Foreskin keratinocyte (primary cell): ENCODE measurements at places on chromosomes 2 and 18. TPM values are rescaled to one million over a fixed set of nuclear protein-coding genes. Genes with fewer than 3 reads are reported as not detected.

GRCh38 chr2:88538362-88538917, 85.9 kb upstream of the FOXI3 start:
- DNase-seq: no peak

DNA sequence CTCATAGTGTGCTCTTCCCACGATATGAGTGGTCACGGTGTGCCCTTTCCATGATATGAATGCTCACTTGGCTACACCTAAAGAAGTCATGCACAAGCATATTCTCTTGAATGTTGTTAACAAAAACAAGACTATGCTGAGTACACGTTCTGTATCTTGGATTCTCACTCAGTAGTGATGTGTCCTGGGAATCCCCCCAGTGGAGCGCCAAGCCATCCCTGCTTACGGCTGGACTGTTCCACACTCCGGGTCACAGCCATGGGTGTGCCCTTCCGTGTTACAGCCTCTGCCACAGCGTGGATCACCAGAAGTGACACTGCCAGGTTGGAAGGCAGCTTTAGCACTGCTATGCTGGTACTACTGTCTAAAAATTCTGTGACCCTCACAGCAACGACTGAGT, 59.1 kb downstream of the TPO start:
- DNase-seq: no peak

GRCh38 chr2:172927641-172928357, 147.8 kb upstream of the MAP3K20 start:
- no peak for DNase-seq

GRCh38 chr2:173353556-173353955, 1.1 kb upstream of the CDCA7 start:
- no peak for DNase-seq

- peak; percentile 77 for DNase-seq
Observed at GRCh38 chr18:26549263-26550094, 1.1 kb upstream of the KCTD1 start.

DNA sequence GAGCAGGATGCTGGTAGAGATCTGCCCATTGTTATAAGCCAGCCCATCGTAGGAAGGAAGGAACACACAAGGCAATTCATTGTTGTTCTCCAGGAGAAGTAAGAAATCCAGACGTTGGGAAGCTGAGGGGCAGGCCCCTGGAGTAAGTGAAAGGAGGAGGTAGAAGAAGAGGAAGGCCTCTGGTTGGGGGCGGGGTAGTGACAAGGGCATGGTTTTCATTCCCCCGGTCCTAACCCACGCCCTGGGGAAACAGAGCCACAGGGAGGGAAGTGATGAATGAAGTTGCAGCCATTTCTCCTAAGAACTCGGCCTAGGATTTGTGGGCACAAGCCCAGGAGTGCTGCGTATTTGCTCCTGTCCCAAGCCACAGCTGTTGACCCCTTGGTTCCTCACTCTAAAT, 18.0 kb downstream of the LBH start:
- no peak for DNase-seq

DNA sequence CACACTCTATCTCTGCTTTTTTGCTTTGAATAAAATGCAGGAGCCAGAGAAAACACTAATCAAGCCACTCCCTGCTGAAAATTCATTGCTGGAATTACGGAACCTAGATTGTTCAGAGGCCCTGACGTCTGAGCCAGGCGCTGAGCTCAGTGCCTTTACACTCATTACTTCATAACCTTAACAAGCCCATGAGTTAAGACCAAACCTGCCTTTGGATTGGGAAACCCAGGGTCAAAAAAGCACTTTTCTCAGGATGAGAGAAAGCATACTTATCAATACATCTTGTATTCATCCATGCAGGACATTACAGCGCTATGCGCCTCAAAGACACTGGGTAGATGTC, 762 bp downstream of the INO80C start:
- peak; percentile 50 for DNase-seq

SALL3 gene
- total RNA-seq: not detected in 2 replicates

ADD2 gene
- 0.18 and 1.8 TPM in 2 replicates for total RNA-seq

DNA sequence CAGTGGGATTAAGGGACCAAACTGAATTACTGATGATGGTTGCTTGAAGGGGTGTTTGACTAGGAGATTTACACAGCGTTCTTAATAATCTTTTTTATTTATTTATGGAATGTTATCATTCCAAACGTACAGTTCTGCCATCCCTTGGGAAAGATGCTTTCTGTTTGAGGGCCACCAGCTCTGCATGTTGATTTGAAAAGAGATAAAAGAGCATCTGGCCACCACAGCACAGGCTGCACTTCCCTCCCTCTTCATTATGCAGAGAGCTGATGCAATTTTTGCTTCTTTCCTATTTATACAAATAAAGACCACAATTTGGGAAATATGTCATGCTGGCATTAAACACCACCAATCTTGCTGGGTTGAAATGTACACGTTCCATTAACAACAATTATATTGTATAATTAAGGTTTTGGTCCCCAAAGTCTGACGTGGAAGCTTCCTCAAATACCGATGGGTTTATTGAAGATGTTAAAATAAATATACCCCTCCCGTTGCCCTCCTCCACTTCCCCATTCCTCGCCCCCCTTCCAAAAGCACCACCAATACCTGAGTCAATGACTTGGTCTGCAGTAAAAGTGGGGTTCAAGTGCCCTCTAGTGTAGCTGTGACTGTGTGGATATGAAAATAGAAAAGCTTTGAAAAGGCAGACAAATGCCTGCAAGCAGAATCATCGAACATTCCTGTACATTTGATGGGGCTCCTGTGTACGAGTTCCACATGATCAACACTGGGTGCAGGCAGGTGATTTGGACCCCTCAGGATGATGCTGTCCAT, 211.9 kb downstream of the HRH4 start:
- DNase-seq: no peak

- no peak for DNase-seq
Observed at GRCh38 chr2:219165058-219165911, 4.5 kb downstream of the SLC23A3 start.

DNA sequence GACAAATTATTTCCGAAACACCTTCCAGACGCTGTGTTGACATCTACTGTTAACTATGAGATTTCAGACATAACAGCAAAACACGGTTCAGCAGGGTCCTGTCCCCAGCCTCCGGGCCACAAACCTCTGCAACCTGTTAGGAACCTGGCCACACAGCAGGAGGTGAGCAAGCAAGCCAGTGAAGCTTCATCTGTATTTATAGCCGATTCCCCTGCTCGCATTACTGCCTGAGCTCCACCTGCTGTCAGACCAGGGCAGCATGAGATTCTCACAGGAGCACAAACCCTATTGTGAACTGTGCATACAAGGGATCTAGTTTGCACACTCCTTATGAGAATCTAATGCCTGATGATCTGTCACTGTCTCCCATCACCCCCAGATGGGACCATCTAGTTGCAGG, 31.1 kb downstream of the NDUFA10 start:
- no peak for DNase-seq

- no peak for DNase-seq
Observed at GRCh38 chr18:47949202-47949601, 18.7 kb upstream of the SMAD2 start.

DNA sequence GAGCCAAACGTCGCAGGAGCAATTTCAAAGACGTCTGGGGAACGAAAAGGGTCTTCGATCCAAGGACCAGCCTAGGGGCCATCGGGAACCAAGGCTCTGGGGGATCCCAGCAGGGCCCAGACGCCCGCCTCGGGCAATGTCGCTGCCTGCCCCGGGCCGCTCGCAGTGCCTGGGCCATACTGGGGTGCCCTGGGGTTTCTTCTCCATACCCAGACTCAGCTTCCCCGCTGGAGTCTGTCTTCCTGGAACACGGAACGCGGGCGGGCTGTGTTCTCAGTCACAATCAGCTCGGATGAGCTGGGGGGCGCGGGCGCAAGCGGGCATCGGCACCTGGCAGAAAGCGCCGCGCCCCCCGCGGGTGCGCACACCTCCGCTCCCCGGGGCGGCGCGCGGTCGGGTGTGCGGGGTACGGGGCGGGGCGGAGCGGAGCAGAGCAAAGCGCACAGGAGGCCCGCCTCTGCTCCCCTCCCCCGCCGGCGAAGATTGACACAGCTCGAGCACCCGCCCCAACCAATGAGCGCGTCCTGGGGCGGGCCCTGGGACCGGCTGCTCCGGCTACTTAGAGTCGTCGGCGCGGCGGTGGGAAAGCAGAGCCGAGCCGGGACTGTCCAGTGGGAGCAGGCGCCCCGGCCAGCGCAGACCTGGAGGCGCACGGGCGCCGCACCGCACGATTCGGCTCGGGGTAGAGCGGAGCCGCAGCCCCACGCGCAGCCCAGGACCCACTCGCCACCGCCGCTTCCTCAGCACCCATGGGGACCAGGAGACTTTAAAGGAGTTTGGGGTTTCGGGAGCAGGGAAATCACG, at the start of gene LRATD1:
TSS of gene LRATD1 (plus strand) at position 585 of the 804 bp plus-strand sequence. CDS start 1,263 bp downstream, outside the sequence.
- DNase-seq: peak; percentile 78

GALNT3 gene
- total RNA-seq: 96.5 and 99.1 TPM in 2 replicates

RASGRP3 gene
- total RNA-seq: 0.25 and 0.61 TPM in 2 replicates

- peak; percentile 88 for DNase-seq
Observed at GRCh38 chr18:7325126-7325430, 94.2 kb downstream of the LRRC30 start.

DNA sequence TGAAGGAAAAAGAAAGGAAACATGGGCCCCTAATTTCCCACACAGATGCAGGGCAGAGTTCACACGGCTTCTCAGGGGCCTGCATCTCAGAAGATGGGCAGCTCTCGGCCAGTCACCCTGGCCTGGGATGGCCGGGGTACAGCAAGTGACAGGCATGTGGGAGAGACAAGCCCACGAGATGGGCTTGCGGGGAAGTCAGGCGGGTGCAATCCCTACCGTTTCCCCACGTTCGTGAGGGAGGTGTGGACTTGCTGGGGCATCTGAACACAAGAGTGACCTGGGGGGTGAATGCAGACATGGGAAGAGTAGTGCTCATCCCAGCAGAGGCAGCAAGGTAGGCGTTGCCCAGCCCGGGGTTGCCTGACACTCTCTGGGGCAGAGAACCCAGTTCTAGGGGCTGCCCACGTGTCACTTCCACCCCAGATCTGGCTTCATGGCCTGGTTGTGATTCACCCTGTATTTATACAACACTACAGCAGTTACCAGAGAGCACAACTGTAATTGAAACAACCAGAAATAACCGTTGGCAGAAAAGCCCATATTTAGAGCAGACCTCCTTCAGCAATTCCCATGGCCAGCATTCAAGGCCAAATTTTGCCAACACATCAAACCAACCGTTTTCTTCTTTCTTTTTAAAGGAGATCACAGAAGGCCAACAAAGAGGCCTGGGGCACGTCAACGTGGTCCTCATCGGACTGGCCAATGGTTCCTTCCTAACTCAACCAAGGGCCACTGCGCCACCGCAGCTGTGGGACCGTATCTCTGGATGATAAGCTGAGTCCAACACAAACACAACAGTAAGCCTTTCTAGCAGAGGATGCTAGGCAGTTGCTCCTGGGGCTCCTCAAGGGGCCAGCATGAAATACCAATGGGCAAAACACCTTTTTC, 58.4 kb downstream of the PARD6G start:
- no peak for DNase-seq

DNA sequence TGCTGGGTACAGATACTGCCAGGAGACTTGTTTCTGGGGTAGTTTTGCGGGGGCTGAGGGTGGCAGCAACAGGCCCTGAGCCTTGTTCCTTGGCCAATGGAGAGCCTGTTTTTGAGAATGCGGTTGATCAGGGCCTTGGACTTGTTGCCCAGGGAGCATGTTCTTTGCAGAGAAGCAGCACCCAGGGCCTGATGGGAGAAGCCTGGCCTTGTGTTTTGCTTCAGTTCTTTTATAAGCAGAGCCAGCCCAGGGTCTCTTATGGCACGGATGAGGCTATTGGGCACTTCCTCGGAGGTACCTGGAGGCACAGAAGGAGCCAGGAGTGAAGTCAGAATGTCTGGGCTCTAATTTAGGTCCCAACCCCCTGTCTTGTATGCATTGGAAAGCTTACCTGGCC, 85.1 kb upstream of the MCFD2 start:
- no peak for DNase-seq

SRD5A2 gene
- total RNA-seq: not detected in 2 replicates

UCN gene
- total RNA-seq: 0.14 and 0.31 TPM in 2 replicates

DNA sequence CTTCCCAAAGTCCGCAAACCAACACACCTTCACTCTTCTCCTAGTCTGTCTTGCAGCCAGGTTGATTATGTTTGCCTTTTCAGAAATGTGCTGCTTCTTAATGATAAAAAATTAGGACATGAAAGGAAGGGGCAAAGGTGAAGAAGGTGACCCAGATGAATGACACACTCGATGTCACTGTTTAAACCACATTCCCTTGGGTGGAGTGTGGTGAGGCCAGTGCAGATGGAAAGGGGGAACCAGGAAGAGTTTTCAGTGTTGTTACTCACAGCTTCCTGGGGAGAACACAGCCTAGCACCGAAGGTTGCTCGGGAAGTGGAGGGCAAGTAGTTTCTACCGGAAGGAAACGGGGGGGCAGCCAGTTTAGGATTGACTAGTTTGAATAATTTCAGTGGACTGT, 57.2 kb upstream of the BOD1L2 start:
- no peak for DNase-seq

EVX2 gene
- not detected in 2 replicates for total RNA-seq

MAP3K19 gene
- total RNA-seq: not detected in 2 replicates

EMILIN1 gene
- total RNA-seq: 0.37 and 0.39 TPM in 2 replicates
